ENCODE measurements at places on chromosomes 12 and 14. TPM values are rescaled to one million over a fixed set of nuclear protein-coding genes. Genes with fewer than 3 reads are reported as not detected.

DNA sequence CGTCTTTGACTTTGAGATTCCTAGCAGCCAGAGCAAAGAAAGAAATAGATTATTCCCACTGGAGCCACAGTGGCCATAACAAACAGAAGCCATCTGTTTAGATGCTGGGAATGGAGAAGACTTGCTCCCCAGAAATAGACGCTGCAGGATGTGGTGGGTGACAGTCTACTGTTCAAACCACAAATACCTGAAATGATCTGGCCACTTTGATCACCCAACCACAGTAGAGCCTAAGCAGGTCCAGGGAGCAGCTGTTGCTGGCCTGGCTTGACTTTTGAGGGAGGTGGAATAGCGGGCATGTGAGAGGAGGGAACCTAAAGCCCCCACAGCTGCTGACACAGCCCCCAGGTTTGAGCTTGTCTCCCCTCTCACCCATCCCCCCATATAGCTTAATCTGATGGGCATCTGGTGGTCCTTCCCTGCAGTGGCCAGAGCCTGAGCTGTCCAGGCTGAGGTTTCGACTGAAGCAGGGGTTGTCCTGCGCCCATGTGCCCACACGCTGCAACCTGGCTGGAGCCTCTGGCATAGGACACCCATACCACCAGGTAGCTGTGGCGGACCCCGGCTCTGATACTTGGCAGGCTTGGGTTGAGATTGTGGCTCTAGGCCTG is 38.7 kb downstream of the SH2B3 start:
- no peak for DNase-seq

PMCH gene
- total RNA-seq = not detected

DNA sequence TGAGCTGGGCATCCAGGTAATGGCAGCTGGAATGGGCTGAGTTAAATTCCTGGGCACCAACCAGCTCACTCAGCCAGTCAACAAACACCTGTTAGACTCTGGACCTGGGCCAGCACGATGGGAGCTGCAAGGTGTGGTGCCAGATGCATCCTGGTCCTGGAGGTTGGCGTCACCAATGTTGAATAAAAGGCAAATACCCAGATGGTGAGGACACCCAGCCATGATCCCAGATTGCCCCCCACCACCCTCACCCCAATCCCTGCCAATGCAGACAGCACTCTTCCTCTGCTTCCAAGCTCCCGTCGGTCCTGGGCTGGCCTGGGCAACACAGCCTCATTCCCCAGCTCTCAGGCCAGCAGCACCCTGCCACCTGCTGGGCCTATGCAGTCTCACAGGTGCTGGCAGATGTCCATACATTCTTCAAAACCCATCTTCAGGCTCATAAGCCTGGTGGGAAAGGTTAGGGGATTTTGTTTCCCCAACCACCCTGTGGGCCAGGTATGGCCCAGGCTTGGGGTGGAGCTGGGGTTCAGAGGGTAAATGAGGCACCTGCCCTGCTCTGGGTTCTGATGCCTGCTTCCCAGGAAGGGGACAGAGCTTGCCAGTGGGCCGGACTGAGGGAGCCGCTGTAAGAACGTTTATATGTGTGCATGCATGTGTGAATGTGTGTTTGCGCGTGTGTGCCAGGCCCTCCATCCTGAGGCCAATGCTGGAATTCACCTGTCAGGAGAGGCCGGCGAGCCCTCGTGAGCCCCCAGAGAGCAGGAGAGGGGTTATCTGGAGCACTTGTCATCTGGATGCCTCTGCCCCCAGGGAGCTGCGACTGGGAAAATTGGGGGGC is 58.0 kb downstream of the LGMN start:
- peak; percentile 41 for DNase-seq

OVCH1 gene
- total RNA-seq = 4.9 TPM

DNA sequence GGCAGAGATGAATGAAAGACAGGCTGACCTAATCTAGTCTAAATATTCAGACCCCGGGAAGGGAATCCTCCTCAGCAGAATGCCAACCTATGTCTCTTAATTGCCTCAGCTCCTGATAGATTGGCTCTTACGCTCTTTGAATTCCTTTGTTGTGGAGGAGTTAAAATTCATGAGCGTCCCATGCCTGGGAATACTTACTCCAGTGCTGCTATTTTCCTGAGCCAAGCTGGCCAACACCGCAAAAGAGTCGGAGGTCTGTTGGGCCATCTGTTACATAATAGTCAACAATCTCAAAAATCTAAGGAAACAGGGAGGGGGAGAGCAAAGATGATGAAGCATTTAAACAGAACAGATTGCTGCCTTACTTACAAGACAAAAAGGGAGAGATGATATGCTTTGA is 182.8 kb downstream of the ASCL1 start:
- no peak for DNase-seq

GRCh38 chr14:98167275-98167674 is 1104.7 kb downstream of the BCL11B start:
- no peak for DNase-seq

DNA sequence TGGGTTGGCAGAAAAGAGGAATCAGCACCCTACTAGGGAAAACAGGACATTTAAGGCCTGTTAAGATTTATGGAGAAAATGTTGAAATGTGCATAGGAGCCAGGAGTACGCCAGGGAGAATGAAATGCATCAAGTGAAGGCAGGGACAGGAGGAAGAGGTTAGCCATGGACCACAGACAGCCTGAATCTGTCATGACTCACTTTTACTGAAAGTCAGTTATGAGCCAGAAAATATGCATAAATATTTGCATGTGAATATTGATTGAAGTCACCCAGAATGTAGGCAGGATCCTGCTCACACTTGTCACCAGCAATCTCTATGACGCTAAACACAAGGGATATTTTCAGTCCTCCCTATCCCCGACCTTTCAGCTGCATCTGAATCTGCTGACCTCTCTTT is 25.1 kb upstream of the CDK17 start:
- DNase-seq = no peak

DNA sequence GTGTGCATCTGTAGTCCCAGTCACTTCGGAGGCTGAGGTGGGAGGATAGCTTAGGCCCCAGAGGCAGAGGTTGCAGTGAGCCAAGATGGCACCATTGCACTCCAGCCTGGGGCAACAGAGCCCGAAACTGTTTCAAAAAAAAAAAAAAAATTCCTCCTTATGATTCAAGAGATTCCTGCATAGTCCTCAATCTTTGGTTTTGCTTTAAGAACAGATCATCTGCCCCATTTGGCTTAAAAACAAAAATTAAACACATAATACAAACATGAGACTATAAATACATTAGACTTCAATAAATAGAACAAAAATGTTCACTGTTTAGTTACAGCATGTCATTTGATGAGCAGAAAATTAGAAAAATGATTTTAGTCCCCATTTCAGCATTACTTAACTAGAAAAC is 131.2 kb downstream of the PAWR start:
- DNase-seq = no peak

Data from sciatic nerve (tissue), 2 donors.